ENCODE measurements at places on chromosomes 2 and 18.
A peak's percentile ranks its signal among the peaks of the same experiment; 100 is the strongest.

DNA sequence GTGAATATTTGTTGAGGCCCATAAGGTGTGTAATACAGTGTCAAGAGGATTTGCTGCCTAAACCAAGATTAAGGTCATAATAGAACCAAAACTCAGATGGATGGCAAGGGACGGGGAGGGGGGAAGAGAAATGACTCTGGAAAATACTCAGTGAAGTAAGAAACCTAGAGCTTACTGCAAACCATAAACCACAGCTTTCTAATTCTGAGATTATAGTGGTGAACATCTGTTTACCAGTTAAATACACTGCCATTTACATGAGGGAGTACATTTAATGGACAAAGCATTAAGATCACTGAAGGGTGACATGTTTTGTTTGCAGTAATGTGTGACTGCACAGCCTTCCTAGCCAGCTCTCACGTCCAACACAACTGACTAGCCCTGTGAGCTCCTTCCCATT, 19.8 kb downstream of the EVX2 start:
- no peak for DNase-seq

GRCh38 chr18:9117980-9118841, 15.7 kb downstream of the NDUFV2 start:
- no peak for DNase-seq

DNA sequence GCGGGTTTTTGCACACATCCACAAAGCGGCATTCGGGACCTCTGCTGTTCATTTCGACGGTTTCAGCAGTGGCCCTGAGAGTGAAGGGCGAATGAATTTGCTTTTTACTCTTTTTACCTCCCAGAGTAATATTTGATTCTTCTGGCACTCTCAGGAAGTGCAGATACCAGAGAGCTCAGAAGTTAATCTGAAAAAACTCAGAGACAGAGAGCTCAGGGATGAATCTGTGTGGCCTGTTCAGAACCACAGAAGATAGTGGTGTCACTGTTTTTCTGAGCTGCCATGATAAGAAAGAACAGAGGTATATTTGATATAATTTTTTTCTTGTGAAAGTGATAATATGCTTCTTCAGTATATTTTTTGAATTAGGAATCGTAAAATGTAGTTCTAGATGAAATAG, 129.3 kb downstream of the MBP start:
- no peak for DNase-seq

- DNase-seq = no peak
These were observed 110.0 kb downstream of the TANC1 start for GRCh38 chr2:159078443-159078842.

- DNase-seq = no peak
These were observed 226.1 kb upstream of the TRIB2 start for GRCh38 chr2:12490641-12491040.

DNA sequence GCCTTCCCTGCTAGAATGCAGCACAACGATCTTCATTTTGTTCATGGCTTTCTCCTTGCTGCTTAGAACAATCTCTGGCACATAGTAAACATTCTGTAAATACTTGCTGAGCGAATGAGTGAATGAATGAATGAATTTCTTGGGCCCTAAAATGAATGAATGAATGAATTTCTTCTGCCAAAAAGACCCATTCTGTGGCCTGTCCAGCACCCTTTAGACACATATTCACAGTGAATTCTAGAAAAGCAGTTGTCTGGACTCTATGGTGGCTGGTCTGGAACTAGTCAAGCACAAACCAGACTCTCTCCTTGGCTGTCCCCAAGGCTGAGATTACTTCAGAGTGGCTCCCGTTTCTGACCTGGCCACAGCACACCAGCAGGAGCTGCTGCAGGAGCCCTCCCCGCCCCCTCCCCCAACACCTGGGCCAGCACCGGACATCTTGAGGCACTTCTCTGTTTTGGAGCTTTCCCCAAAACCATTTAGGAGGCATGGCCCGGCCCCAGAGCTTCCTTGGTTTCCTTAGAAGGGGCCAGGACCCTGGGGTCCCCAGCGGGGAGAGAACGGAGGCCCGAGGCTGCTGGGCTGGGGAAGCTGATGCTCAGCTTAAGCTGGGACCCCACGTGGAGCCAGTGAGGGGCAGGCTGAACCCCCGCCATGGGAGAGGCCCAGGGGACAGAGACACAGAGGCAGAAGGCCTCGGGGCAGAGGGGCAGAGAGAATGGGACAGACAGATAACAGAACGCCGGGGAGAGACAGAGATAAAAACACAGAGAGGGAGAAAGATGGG, 159.0 kb downstream of the ZFP36L2 start:
- DNase-seq = peak; percentile 53

DNA sequence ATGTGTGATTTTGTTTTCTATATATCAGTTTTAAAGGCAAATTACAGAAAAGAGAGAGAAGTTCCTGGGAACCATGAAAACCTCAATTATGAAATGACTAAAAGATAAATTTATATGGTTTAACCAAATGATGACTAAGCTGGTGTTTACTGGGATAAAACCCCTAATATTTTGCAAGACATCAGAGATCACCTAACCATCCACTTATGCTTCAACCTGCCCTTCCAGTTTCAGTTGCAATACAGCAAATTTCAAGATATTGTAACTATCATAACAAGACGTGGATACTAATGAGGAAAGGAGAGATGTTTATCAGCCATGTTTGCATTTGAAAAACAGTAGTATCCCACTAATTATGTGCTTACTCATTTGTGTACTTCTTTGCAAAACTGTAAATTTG, 108.2 kb downstream of the GAREM1 start:
- no peak for DNase-seq

DNA sequence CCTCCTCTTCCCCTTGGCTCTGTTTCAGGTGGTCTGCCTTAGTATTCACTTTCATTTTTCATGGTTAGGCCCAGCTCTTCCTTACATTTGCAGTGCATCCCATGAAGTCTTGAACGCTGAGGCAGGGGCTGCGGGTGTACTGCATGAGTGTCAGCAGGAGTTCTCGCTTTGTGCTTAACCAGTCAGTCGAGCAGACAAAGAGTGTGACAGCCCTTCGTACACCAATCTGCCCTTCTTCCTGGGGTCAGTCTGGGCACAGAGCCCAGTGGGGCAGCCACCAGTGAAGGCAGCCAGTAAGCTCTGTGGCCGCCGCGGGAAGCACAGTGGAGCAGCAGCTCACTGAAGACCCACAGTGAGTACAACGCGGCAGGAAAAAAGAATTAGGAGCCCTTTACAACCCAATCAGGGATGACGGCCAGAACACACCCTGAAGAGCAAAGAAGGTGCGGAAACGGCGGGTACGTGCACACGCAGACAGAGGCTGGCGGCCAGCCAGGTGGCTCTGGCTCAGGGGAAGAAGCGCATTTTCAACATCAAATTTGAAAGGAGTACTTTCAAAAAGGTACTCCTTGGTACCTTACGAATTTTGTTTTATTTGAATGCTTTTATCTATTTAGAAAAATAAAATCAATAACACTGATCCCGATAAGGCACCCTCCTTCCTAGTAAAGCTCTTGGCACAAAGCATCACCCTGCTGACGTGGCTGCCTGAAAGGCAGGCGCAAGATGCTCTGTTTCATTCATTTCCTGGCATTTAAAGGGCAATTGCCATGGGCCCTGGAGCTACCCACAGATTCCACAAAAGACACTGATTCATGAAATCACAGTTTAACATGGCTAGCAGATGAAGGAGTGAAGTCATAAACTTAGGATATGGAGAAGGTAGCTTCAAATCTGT, 47.0 kb upstream of the SEMA4C start:
- DNase-seq = no peak

- DNase-seq = peak; percentile 74
These were observed 138.3 kb upstream of the ID2 start for GRCh38 chr2:8543383-8544170.

DNA sequence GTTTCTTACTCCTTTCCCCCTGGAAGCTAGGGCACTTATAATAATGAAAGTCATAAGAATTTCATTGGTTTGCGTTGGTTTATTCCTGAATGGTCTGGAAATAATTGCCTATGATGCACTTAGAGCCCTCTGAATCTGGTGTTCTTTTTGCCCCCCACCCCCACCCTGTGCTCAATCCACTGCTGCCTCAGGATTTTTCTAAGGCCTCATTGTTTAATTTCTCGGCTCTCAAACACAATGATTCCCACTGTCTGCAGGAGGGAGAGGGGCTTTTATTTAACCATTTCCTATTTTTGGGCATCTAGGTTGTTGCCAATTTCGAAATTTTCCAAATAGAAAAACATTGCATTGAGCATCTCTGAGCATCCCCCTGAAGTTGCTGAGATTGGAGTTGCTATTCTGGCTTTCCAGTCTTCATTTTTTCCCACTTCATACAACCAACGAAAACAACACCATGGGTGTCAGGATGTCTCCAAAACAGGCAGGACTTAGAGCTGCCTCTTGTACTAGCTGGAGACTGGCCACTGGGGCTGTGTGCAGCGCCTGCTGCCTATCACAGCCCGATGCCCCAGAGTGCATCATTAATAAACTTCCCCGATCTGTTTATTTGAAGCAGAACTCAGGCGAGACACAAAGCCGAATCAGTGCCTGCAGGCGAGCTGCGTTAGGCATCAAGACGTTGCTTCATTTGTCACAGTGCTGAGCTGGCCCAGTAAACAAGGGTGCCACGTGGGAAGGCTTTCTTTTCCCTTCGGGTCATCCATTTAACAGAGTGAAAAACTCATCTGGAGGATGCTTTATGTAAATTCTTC, 1.8 kb upstream of the PCARE start:
- peak; percentile 76 for DNase-seq

DNA sequence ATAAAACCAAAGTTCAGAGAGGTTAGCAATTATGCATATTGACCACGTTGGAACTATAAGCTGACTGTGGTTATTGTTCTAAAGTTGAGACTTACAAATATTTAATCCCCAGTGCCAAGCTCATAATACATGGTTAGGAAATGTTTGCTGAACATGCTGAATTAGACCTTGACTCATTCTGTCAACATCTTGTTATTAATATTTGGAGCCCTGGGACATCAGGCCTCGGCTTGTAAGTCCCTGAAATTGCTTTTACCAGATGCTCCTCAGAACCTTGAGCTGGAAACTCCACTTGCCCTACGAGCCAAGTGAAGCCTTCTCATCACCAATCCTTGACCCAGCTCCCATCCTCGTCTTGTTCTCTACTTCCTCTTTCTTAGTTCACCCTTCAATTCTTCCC, 21.2 kb downstream of the DYNAP start:
- no peak for DNase-seq

- no peak for DNase-seq
These were observed 8.9 kb downstream of the ASIC4 start for GRCh38 chr2:219523031-219523671.

DNA sequence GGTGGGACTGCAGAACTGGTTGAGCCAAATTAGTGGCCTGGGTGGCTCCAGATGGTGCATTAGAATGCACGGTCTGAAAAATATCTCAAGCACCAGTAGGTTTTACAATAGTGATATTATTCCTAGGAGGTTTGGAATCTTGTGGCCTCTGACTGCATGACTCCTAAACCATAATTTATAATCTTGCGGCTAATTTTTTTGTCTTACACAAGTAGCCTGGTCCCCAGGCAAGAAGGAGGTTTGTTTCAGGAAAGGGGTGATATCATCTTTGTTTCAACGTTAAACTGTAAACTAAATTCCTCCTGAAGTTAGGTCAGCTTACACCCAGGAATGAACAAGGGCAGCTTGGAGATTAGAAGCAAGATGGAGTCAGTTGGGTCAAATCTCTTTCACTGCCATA, 98.9 kb upstream of the ARL4C start:
- no peak for DNase-seq

DNA sequence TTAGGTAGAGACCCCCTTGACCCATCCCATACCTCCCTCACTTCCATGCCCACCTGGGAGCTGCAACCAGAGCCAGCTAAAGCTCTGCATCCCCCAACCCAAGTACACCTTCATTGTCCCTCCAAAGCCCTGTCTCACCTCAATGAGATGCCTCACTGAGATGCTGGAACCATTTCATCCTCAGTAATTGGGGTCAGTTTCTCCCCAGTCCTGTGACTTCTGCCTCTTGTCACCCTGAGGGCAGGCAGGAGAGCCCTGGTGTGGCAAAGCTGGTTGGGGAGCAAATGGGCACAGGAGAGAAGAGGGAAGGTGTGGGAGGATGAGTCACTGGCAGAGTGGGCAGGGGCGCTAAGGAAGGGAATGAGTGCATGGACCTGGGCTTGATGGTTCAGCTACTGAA, 27.9 kb upstream of the NT5DC4 start:
- DNase-seq = no peak

- DNase-seq = no peak
These were observed 1.6 kb downstream of the LONRF2 start for GRCh38 chr2:100320547-100321178.

DNA sequence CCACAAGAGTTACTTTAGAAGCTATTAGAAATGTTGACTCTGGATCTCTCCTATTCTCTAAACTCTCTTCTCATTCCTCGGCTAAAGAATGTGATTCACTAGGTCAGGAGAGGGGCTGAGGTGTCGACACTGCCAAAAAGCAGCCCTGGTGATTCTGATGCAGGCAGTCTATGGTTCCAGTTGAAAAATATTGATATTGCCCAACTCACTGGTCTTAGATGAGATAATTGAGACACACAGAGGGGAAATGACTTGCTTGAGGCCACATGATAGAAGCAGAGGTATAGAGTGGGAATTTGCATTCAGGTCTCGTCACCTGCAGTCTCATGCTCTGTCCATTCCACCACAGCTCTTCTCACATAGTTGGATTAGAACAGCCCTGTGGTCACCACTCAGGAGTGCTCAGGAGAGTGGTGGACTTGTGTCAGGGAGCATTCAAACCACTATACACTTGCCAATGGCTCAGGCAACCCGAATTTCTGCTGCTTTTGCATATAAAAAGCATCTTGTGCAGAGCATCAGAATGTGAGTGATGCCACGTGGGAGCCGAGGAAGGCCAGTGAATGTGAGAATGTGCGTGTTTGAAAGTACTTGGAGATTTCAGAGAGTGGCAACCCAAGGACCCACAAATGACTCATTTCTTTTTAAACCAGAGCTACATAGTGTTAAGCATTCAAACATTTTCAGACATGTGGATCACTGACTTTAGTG, 65.1 kb upstream of the CTLA4 start:
- no peak for DNase-seq

- no peak for DNase-seq
These were observed 57.4 kb downstream of the CYP26B1 start for GRCh38 chr2:72090271-72090720.

DNA sequence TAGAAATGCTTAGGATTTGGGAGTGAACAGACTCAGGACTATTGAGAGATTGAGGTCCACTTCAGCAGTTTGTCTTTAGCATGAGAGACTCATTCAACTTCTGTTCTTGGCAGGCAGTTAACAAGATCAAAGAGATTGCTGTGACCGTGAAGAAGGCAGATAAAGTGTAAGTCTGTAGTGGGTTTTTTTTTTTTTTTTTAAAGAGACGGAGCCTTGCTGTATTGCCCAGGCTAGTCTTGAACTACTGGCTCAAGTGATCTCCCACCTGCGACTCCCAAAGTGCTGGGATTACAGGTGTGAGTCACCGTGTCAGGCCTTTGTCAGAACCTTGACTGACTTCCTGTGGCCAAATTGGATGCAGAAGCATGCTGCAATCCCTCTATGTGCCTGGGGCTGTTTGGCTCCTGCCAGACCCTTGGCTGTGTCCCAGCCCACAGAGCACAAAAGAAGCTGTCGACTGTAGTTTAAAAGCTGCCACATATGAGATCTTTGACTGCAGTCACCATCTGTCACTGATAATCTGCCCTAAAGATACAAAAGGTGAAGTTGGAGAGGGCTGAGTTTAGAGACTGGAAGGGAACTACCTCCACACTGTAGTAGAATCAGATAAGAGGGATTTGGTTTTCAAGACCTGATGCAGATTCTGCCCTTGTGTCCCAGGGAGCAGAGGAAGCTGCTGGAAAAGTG, 9.9 kb downstream of the CCT7 start:
- DNase-seq = peak; percentile 68

- no peak for DNase-seq
These were observed 71.5 kb downstream of the NYAP2 start for GRCh38 chr2:225471039-225471438.

All from BE2C (cell line).